Activated CD8-positive, alpha-beta T cell treated with anti-CD3 and anti-CD28 coated beads, Interleukin-2, amount 10 ng/mL, durations not matched to agents 7 days and 5 days (primary cell): ENCODE measurements at places on chromosomes 2 and 18. TPM values are rescaled to one million over a fixed set of nuclear protein-coding genes. Genes with fewer than 3 reads are reported as not detected.

SERPINB4 gene
- total RNA-seq, result not detected

ABCB11 gene
- total RNA-seq, result 0.03 TPM

SCN2A gene
- 0.13 TPM for total RNA-seq

GALNT5 gene
- total RNA-seq, result not detected

GRCh38 chr2:36245651-36246050 is 109.9 kb upstream of the CRIM1 start:
- no peak for DNase-seq
- peaks cover 70% of the 10 kb centered on the region for H3K4me1 ChIP-seq
- peaks cover 56% of the 10 kb centered on the region for H3K36me3 ChIP-seq
- H3K27me3 ChIP-seq, result no peaks in the 10 kb centered on the region

DNA sequence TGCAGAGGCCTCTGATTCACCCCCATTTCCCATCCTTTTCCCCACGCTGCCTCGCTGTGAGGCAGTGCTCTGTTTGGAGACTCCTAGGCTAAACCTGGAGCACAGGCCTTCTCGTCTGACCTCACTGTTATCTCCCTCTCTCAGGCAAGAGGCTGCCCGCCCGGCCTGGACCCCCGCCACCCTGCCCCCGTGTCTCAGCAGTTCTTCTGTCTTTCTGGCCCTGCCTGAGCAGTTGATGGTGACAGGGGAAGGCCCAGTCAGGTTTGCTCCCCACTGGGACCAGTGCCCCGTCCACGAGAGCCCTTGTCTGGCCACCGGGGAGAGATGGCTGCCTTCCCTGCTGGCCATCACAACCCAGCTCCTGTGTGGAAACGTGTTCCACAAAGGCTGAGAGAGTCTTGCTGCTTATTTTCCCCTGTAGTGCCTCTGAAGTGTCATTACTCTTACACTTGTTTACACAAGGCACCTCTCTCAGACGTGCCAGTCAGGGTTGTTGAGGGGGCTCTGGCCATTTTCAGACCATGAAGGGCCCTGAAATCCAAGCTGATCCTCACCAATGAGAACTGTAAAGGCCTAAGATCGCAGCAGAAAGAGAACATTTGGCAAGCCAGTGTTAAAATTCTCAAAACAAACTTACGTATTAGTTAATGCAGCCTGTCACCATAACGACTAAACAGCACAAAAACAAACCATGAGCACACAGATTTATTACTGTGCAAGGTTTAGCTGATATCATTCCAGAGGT is 210.9 kb downstream of the NDUFA10 start:
- no peaks in the 10 kb centered on the region for H3K4me1 ChIP-seq
- no peak overlapping the region for H3K27ac ChIP-seq
- no peak for DNase-seq

- peak; percentile 63 for DNase-seq
- peaks cover 5% of the 10 kb centered on the region for H3K27me3 ChIP-seq
- no peaks in the 10 kb centered on the region for H3K4me1 ChIP-seq
- H3K27ac ChIP-seq, result no peak overlapping the region
- H3K36me3 ChIP-seq, result no peaks in the 10 kb centered on the region
These were observed 10.4 kb upstream of the FAM228A start for GRCh38 chr2:24164416-24164973.

ASB18 gene
- not detected for total RNA-seq

ACADL gene
- not detected for total RNA-seq

GRCh38 chr2:218398437-218399390 is 954 bp upstream of the CTDSP1 start:
- H3K4me1 ChIP-seq, result peaks cover 56% of the 10 kb centered on the region
- H3K4me3 ChIP-seq, result peak overlapping the region; percentile 85
- H3K27me3 ChIP-seq, result no peaks in the 10 kb centered on the region
- peak; percentile 82 for DNase-seq
- H3K27ac ChIP-seq, result peak overlapping the region; percentile 96
- peaks cover 23% of the 10 kb centered on the region for H3K36me3 ChIP-seq

DNA sequence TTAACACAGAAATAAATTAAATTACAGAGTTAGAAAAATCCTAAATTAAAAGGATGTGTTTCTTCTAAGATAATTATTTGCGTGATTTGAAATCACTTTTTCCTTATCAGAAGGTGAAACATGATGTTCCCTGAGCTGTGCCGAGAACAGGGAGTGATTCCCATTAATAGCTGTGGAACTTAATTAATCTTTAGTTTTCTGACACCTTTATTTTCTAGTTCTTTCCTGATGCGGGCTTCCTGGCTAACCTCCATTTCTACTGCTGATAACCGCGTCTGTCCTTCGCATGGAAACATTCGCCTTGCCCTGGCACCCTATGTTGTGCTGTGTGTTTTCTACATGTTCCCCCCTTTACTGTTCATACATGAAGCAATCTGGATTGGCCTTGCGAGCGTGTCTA is 172.9 kb downstream of the FAM210A start:
- peaks cover 15% of the 10 kb centered on the region for H3K4me1 ChIP-seq
- H3K36me3 ChIP-seq, result peaks cover 6% of the 10 kb centered on the region
- no peak overlapping the region for H3K27ac ChIP-seq
- DNase-seq, result no peak
- no peak overlapping the region for H3K4me3 ChIP-seq
- no peaks in the 10 kb centered on the region for H3K27me3 ChIP-seq

- no peak for DNase-seq
- no peak overlapping the region for H3K4me3 ChIP-seq
- peaks cover 3% of the 10 kb centered on the region for H3K27me3 ChIP-seq
These were observed 49.1 kb downstream of the KIAA2012 start for GRCh38 chr2:202122163-202122540.

GRCh38 chr2:234422981-234423431 is 73.9 kb downstream of the ARL4C start:
- H3K36me3 ChIP-seq, result peaks cover 15% of the 10 kb centered on the region
- DNase-seq, result peak; percentile 77
- H3K4me1 ChIP-seq, result peaks cover 79% of the 10 kb centered on the region
- H3K27me3 ChIP-seq, result no peaks in the 10 kb centered on the region
- peak overlapping the region; percentile 42 for H3K4me3 ChIP-seq

CCDC148 gene
- total RNA-seq, result not detected

GRCh38 chr2:2942906-2943305 is 434.7 kb downstream of the EIPR1 start:
- no peak overlapping the region for H3K27ac ChIP-seq
- no peak overlapping the region for H3K4me3 ChIP-seq
- no peaks in the 10 kb centered on the region for H3K36me3 ChIP-seq
- no peak for DNase-seq

AFF3 gene
- total RNA-seq, result 7.9 TPM

GALNT3 gene
- 6.2 TPM for total RNA-seq

GRCh38 chr18:74326231-74326630 is 10.6 kb downstream of the C18orf63 start:
- H3K27ac ChIP-seq, result no peak overlapping the region
- H3K4me3 ChIP-seq, result no peak overlapping the region
- DNase-seq, result no peak
- H3K4me1 ChIP-seq, result no peaks in the 10 kb centered on the region
- peaks cover 23% of the 10 kb centered on the region for H3K27me3 ChIP-seq

- peaks cover 10% of the 10 kb centered on the region for H3K4me1 ChIP-seq
- no peaks in the 10 kb centered on the region for H3K36me3 ChIP-seq
- H3K27me3 ChIP-seq, result peaks cover 41% of the 10 kb centered on the region
- DNase-seq, result no peak
These were observed 3.8 kb downstream of the GALNT14 start for GRCh38 chr2:31134480-31134879.

DNA sequence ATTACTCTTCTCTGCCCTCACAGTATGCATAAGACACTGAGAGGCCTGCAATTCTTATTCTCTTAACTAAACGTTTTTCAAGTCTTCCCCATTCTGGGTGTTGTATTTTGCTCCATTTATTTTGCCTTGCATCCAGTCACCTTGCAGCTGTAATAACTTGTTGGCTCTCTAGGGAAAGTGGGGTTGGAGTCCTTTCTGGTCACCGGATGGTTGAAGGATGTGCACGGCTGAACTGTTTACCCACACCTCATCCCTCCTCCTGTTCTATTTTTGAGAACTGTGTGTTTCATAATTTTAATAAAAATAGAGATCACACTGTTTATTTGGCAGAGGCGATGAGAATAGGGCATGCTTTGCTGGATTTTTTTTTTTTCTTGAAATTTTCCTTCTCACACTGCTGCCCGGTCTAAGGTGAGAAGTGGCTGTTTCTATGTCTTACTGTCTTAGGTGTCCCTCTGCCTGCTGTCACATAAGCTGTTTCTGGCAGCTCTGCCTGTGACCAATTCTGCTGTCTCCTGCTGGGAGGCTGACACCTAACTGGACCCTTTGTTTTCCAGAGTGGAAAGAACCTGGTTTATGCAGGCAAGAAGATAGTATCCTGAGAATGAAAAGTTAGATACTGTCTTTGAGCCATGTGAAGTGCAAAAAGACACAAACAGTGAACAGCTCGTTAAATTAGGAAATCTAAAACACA is 342.6 kb downstream of the DPP10 start:
- DNase-seq, result no peak
- no peaks in the 10 kb centered on the region for H3K27me3 ChIP-seq
- H3K27ac ChIP-seq, result no peak overlapping the region
- no peaks in the 10 kb centered on the region for H3K36me3 ChIP-seq

GRCh38 chr2:26809876-26810577 is 24.2 kb downstream of the CENPA start:
- no peaks in the 10 kb centered on the region for H3K27me3 ChIP-seq
- peaks cover 15% of the 10 kb centered on the region for H3K4me1 ChIP-seq
- no peak for DNase-seq
- H3K27ac ChIP-seq, result no peak overlapping the region
- H3K4me3 ChIP-seq, result no peak overlapping the region

GRCh38 chr2:123563515-123563914 is 461.6 kb upstream of the CNTNAP5 start:
- no peaks in the 10 kb centered on the region for H3K4me1 ChIP-seq
- no peak overlapping the region for H3K27ac ChIP-seq
- DNase-seq, result no peak
- no peaks in the 10 kb centered on the region for H3K36me3 ChIP-seq
- no peak overlapping the region for H3K4me3 ChIP-seq

ALMS1 gene
- total RNA-seq, result 21.3 TPM

DNA sequence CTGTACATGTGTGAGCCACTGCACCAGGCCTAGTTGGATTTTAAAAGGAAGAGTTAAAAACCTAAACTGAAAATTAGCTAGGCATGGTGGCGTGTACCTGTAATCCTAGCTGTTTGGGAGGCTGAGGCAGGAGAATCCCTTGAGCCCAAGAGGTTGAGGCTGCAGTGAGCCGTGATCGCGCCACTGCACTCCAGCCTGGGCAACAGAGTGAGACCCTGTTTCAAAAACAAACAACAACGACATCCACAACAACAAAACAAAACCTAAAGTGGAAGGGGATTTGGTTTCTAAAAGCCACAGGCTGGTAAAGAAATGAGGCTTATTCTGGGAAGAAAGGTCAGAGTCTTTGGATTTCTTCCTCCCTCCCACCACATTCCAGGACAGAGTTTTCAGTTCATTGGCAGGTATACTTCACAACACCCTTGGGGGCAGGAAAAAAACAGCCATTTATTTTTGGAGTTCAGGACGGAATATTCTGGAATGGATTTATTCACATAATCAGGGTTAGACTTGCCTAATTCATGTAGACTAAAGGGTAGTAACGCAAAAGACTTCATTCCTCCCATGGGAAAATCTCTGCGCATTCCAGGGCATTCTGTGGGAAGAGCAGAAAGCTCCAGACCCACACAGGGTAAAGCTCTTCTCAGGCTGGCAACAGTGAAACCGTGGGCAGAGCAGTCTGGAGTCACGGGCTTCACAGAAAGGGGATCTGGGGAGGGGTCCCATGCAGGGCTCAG is 34.9 kb downstream of the TEX44 start:
- no peaks in the 10 kb centered on the region for H3K36me3 ChIP-seq
- peak overlapping the region; percentile 91 for H3K27ac ChIP-seq
- DNase-seq, result no peak
- H3K27me3 ChIP-seq, result no peaks in the 10 kb centered on the region

ANKRD30BL gene
- total RNA-seq, result not detected

DNA sequence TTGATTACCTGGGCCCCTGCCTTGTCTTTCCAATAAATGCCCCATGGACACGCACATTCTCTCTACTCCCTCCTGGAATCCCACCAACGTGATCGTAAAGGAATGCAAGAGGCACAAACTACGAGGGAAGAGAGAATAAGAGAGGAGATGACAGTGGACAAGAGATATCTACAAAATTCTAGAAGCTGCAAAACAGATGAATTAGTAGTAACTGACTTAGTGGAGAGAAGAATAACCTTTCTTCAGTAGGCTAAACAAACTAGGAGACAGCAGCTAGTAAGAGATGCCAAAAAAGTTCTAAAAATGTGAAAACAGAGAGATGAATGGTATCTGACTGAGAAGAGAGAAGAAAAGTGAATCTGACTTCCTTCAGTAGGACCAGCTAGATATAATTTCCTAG is 43.5 kb upstream of the MYCN start:
- no peaks in the 10 kb centered on the region for H3K36me3 ChIP-seq
- no peak overlapping the region for H3K27ac ChIP-seq
- no peaks in the 10 kb centered on the region for H3K27me3 ChIP-seq
- no peak for DNase-seq
- no peak overlapping the region for H3K4me3 ChIP-seq
- H3K4me1 ChIP-seq, result no peaks in the 10 kb centered on the region
